ENCODE measurements at places on chromosomes 1 and 21. TPM values are rescaled to one million over a fixed set of nuclear protein-coding genes. Genes with fewer than 3 reads are reported as not detected.

The TCHHL1 gene
- total RNA-seq = not detected

The SLFNL1 gene
- 0.69 TPM for total RNA-seq

The TRIM46 gene
- total RNA-seq = 0.85 TPM

The MTARC2 gene
- 31.0 TPM for total RNA-seq

All from urinary bladder (tissue), 4 donors.